T-helper 1 cell (primary cell): ENCODE measurements at places on chromosomes 3 and 15.

DNA sequence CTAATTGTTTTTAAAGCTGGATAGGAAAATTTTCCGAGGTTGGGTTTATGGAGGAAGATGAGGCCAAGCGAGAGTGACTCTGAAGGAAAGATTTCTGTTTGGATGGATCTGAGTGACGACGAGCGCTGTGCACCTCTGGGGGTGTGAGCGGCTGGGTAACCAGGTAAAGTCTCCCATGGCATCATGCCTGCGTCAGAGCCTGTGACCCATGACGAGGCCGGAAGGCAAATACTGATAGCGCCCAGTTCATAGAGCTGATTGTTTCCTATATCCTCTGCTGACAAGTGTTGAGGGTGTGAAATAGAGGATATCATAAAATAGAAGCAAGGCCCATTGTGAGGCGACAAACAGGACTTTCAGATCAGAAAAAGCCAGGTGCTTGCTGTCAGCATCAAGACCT lies 33.7 kb upstream of the MAGEF1 start:
- DNase-seq: no peak

GRCh38 chr15:39736412-39737195 lies 46.0 kb downstream of the FSIP1 start:
- no peak for DNase-seq

- DNase-seq: no peak
These were observed 254.3 kb downstream of the SHQ1 start for GRCh38 chr3:72593881-72594397.

DNA sequence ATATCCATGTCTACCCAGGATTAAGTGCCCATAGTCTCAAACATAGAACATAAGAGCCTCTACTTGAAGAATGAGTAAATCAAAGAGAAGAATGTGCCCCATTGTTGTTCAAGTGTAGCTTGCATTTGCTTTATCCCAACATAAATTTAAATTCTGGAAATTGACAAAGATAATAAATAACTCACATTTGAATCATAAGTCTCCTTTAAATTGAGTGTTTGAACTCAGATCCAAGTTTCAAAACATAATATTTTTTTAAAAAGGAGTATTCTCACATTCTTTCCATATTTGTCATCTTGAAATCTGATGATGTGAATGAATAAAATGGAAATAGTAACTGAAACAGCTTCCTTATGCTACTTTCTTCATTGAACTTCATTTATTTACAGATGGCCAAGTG lies 135.2 kb downstream of the MECOM start:
- DNase-seq: no peak

GRCh38 chr15:63372018-63372705 lies 9.5 kb downstream of the CA12 start:
- no peak for DNase-seq

DNA sequence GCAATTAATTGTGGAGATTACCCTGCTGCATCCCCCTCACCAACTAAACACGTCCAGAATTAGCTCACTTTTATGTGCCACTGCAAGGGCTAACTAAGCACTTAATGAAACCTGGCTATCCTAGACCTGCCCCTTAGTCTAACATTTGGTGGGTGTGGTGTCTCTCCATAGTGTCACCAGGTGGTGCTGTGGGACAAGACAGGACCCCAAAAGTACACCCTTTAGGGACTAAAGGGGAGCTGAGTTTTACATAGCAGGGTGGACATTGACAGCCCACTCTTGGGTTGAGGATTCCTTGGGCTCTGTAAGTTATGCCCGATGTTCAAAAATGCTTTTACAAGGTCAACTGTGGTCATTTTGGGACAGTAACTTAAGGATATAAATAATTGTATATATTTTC lies 5.7 kb downstream of the DUT start:
- no peak for DNase-seq

GRCh38 chr3:38627956-38628355 lies 21.5 kb downstream of the SCN5A start:
- no peak for DNase-seq

- no peak for DNase-seq
These were observed 4.6 kb downstream of the STIMATE start for GRCh38 chr3:52892625-52893311.

- DNase-seq: no peak
These were observed 168.6 kb downstream of the SOX2 start for GRCh38 chr3:181880331-181880730.

- DNase-seq: no peak
These were observed 277 bp upstream of the DALRD3 start for GRCh38 chr3:49018707-49019006.

GRCh38 chr3:101081999-101082398 lies 88.8 kb upstream of the ABI3BP start:
- DNase-seq: no peak

DNA sequence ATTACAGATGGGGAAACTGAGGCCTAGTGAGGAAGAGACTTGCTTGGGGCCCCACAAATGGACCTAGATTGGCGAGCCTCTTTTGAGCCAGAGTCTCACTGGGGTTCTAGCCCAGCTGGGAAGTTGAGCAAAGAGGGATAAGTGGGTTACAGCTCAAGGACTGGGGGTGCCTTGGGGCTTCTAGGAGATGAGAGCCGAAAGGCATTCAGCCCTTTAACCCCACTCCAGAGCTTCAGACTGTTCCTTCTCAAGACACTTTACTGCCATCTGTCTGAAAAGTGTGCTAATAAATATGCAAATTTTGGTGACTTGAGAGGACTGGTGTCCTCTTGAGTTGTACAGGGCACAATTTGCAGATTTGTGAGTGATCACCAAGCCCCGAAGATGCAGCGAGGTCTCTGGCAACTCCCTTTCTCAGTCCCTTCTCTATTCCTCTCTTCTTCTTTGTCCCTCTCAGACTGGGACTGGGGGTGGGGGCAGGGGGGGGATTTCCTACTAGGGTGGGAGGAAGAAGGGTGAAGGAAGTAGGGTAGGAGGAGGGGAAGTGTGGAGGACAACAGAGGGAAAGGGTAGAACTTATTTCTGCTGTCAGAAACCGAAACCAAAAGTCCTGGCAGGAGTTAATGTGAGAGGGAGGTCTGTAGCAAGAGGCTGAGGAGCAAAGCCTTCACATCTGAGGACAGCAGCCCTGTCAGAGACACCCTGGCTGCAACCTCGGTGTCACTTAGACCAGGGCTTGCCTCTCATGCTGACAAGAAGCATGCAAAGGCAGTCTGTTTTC lies 16.2 kb upstream of the ANKDD1A start:
- DNase-seq: no peak

- DNase-seq: no peak
These were observed 71.4 kb downstream of the DUT start for GRCh38 chr15:48402427-48403177.

DNA sequence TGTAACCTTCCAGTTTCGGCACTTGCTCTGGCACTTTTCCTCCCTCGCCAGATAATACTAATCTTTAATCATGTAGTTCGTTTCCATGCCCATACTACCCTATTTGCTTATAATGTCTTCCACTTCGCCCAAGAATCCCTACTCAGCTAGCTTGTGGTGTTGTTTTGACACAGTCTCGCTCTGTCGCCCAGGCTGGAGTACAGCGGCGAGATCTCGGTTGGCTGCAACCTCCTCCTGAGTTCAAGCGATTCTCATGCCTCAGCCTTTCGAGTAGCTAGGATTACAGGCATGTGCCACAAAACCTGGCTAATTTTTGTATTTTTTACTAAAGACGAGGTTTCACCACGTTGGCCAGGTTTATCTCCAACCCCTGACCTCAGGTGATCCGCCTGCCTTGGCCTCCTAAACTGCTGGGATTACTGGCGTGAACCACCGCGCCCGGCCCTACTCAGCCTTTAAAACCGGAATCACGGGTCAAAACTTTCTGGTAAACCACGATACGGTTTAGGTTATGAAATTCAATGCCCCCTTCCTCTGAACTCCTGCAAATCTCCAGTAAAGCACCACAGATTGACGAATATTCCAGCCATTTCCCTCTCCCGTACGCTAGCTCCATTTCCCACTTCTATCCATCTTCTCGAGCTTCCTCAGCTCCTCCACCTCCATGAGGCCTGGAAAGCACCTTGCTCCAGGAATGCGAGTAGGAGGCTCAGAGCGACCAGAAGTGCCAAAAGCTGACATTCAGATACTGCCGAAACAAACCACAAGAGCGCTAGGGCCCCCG lies 878 bp upstream of the RAD51 start:
- DNase-seq: no peak

DNA sequence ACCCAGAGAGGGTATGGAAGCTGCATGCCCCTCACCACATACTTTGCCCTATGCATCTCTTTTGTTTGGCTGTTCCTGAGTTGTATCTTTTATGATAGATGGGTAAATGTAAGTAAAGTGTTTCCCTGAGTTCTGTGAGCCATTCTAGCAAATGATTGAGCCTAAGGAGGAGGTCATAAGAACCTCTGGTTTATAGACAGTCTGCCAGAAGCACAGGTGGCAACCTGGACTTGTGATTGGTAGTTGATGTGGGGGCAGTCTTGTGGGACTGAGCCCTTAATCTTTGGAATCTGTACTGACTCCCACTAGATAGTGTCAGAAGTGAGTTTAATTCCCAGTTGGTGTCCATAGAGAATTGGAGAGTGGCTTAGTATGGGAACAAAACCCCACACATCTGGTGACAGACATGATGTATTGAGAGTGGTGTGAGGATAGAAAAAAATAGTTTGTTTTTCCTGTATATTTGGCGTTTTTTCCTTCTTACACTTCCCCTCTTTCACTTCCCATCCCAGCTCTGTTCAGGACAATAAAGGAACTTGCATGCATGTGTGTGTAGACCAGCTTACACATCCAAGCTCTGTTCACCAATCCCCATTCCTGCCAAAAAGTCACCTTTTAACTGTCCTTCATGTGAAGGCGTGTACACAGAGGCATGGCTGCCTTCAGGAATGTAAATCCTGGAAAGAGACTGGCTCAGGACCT lies 38.1 kb upstream of the SPPL2A start:
- DNase-seq: no peak

- DNase-seq: no peak
These were observed 34.1 kb downstream of the KPNA4 start for GRCh38 chr3:160531311-160531710.

DNA sequence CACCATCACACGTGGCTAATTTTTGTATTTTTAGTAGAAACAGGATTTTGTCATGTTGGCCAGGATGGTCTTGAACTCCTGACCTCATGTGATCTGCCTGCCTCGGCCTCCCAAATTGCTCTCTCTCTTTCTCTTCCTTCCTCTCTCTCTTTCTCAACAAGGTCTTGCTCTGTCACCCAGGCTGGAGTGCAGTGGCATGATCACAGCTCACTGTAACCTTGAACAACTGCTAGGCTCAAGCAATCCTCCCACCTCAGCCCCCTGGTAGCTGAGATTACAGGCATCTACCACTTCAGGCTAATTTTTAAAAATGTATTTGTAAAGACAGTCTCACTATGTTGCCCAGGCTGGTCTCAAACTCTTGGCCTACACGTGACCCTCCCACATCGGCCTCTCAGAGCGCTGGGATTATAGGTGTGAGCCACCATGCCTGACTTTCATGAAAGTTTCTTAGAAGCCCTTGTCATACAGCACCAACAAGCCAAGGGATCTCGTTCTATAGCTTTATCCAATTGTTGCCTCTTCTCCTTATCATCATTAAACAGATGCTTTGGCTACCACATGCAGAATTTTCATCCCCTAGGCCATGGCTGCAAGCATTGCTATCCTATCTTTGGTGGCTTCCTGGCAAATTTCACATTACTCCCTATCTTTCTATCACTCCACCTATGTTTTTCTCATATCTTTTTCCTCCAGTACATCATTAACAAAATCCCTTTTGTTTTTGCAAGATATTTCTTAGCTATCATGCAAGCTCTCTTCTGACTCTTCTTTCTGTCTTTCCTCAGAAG lies 5.7 kb downstream of the CCDC32 start:
- no peak for DNase-seq

- DNase-seq: no peak
These were observed 45.3 kb downstream of the TCF12 start for GRCh38 chr15:56963710-56964109.

DNA sequence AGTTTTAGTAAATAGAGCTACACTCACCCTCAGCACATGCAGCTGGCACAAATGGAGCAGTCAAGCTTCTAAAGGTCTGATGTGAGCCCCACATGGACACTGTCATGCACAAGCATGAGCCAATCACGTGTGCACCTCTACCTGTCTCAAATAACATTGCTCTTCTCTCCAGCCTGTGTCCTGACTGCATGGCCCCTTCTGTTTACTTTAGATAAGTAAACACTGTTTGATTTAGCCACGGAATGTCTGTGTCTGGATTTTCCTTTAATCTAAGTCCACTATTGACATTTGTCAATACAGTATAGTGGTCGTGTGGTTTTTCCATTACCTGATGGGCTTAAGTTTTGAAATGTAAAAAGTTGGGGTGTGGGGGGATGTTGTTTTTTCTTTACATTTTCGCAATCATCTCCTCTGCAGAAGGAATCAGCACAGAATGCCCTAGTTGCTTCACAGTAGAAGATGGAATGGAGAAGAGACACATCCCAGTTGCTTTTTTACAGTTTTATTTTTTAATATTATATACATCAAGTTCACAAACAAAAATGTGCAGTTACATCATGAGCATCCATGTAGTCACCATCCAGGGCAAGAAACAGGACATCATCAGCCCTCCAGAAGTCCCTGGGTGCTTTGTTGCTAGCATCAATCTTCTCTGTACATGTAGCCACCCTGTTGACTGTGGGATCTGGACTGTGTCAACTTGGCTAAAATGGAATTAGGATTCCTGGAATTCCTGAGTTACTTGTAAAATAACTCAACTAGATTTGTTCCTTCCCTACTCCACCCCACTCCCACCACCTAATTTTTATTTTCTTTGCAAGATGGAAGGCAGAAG lies 146.1 kb downstream of the UACA start:
- DNase-seq: no peak

- DNase-seq: no peak
These were observed 281.9 kb upstream of the DPH6 start for GRCh38 chr15:35827911-35828310.

- no peak for DNase-seq
These were observed 14.0 kb upstream of the TPM1 start for GRCh38 chr15:63028442-63029110.

GRCh38 chr3:129379582-129380358 lies 48.7 kb downstream of the EFCAB12 start:
- DNase-seq: no peak

- no peak for DNase-seq
These were observed 568.6 kb downstream of the TAFA4 start for GRCh38 chr3:68363796-68364195.

- DNase-seq: no peak
These were observed 29.3 kb upstream of the MAGEF1 start for GRCh38 chr3:184741259-184741556.

DNA sequence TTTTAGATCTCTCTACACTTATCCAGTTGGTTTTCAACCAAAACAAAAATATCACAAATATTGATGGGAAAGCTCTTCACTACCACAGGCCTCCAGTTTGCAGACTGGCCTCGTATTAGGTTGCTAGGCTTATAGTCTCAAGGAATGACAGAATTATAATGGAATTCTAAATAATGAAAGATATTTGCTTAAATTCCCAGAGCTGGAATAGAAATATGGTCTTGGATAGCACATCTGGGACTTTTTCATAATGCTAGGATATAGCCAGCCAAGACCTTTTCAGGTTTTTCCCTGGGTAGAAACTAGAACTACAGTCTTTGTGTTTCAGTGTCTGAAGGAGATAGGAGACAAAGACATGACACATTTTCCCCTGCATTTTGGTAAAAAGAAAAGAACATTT lies 121.9 kb upstream of the STAC start:
- DNase-seq: no peak
